Renal cortex interstitium (tissue), 15 donors: ENCODE measurements at places on chromosomes 1 and 21.

DNA sequence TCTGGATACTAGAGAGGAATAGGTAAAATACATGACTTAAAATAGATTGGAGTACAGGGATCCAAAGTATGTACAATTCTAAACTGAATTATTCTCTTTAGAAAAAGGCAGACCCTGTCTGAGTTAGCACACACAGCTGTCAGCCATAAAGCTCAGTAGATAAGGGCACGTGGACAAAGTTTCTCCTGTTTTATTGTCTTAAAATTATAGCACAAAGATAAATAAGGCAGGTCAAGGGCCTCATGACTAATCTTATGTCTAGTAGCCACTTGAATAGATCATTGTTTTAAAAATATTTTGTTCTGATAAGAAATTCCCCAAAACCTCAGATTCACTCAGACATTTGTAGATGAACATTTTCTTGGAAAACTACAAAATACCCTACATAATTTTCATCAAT is 205.2 kb downstream of the ZP4 start:
- no peak for DNase-seq

- DNase-seq = no peak
Measured at GRCh38 chr1:221983444-221983843, 241.6 kb upstream of the DUSP10 start.

GRCh38 chr21:32256873-32257620 is 21.8 kb downstream of the MIS18A start:
- DNase-seq = no peak

GRCh38 chr1:110717179-110717578 is 42.4 kb upstream of the KCNA3 start:
- DNase-seq = no peak

DNA sequence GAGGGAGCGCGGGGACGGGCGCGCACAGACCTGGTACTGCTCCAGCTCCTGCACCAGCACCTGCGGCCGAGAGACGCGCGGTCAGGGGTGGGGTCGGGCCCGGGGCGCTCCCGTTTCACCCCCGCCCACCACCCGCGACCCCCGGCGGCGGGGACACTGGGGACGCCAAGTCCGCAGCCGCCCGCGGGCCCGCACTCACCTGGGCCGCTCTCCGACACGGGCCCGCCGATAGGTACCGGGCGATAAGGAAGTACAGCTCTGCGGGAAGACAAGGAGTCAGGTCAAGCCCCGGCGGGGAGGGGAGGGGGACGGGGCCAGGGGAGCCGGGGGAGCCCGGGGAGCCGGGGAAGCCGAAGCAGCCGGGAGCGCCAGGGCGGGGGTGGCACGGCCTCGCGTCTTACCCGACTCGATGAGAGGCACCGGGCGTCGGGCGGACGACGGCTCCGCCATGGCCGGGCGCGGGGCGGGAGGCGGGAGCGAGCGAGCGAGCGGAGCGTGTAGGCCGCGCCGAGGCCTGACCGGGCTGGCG is 326 bp downstream of the BRWD1 start:
- peak; percentile 19 for DNase-seq

DNA sequence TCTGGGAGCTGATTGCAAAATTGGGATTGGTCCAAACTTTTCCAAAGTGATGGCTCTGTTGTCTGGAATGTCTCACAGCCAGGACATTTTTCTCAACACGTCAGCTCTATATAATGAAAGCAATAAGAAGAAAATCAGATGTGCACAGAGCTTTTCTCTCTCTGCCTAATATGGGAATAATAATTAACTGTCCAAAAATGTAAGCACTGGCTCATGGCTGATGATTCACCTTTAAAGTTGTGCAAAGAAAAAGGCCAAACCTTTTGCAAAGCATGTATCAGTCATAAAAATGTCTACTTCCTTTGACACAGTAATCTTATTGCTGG is 30.4 kb downstream of the ZNF281 start:
- no peak for DNase-seq

GRCh38 chr1:151165738-151166504 is at the start of the genes LYSMD1 and SCNM1:
Gene LYSMD1, minus strand, starts transcription at chr1:151165902. Its CDS starts 644 bp downstream, at chr1:151165258.
Gene SCNM1, plus strand, starts transcription at chr1:151166144. Its CDS starts 9 bp downstream, at chr1:151166153.
- DNase-seq = peak; percentile 97

- no peak for DNase-seq
Measured at GRCh38 chr1:151968058-151968457, 25.6 kb downstream of the S100A10 start.

GRCh38 chr1:222904451-222904850 is 89.6 kb downstream of the DISP1 start:
- no peak for DNase-seq

- DNase-seq = no peak
Measured at GRCh38 chr1:117676615-117677130, 70.8 kb downstream of the TENT5C start.

- no peak for DNase-seq
Measured at GRCh38 chr1:94743862-94744261, 76.3 kb upstream of the SLC44A3 start.
